AG08395 (cell line): ENCODE measurements at places on chromosomes 16 and 17.

GRCh38 chr16:27689711-27690110 is 139.8 kb downstream of the KATNIP start:
- DNase-seq: no peak

DNA sequence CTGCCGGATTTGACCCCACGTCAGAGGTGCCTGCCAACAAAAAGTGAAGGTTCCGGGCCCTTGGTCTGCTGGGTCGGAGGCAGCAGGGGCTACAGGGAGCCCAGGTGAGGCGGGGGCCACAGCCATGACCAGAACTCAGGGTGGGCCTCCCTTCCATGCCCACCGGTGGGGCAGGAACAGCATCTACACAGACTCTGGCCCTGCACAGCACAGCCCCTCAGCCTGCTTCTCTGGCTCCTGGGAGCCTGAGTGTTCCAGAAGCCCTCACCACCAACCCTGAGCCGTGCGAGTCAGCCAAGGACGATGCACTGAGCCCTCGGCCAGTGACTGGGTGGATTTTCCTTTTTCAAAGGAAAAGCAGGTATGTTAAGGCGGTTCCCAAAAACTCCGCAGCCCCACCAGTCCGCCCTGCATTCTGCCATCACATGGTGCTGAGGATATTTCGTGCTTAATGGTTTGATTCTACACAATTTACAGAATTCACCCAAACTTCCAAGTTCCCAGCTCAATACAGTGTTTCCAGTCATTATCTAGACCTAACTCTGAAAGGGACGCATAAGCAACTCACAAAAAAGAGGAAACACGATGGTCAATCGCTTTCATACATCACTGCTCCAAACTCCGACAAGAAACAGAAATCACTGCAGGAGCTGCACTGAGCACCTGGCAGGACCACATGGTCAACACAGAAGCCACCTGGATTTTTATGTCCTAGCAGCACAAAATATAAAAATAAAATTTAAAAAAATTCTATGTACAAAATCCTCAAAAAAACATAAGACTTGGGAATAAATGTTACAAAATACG is 19.4 kb upstream of the C16orf95 start:
- no peak for DNase-seq

DNA sequence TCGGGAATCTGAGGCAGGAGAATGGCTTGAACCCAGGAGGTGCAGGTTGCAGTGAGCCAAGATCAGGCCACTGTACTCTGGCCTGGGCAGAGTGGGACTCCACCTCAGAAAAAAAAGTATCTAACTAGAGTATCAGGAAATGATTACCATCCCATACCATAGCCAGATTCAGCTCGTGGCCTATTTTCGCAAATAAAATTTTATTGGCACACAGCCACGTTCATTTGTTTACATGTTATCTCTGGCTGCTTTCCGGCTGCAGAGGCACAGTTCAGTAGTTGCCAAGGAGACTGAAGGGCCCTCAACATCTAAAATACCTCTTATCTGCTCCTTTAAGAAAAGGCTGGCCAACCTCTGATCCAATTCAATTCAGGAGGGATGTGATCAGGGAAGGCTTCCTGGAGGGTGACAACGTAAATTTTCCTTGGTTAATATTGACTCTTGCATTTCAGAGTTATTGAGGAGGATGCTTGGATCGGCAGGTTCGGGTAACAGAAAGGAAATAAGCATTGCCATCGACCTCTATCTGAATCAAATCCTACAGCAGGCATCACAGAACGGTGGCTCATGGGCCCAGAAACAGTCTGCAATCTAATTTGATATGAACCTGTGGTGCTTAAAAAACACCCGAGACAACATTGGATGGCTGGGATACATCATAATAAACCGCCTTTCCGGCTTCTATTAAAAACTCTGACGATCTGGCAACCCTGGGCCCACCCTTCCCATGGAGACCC is 73.8 kb downstream of the XYLT1 start:
- DNase-seq: no peak

DNA sequence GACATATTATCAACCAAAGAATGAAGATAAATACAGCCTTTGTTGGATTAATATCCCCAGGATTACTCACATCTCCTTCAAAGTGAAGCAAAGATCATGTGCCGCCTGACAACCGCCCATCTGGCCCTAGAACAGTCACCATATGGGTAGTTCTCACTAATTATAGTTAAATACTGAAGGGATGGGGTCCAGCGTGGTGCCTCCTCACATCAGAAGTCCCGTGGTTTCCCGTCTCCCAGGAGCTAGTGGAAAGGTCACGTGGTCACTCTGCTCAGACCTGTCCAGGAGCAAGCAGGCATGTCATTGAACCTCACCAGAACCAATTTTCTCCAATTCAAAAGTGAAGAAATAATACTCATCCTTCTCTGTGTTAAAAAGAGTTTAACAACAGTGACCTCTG is 434.5 kb downstream of the SHISA9 start:
- DNase-seq: no peak
